Hepatocyte (in vitro differentiated cells): ENCODE measurements at places on chromosomes 2 and 18. TPM values are rescaled to one million over a fixed set of nuclear protein-coding genes. Genes with fewer than 3 reads are reported as not detected.
A peak's percentile ranks its signal among the peaks of the same experiment; 100 is the strongest.

- no peaks in the 10 kb centered on the region for H3K27me3 ChIP-seq
- H3K36me3 ChIP-seq = no peaks in the 10 kb centered on the region
- H3K27ac ChIP-seq = no peak overlapping the region
- no peak overlapping the region for H3K4me3 ChIP-seq
- H3K4me1 ChIP-seq = peaks cover 7% of the 10 kb centered on the region
These were observed 464.9 kb downstream of the CDH2 start for GRCh38 chr18:27712066-27712465.

- H3K27me3 ChIP-seq = no peaks in the 10 kb centered on the region
- peak overlapping the region; percentile 74 for H3K27ac ChIP-seq
- H3K4me1 ChIP-seq = peaks cover 16% of the 10 kb centered on the region
- H3K36me3 ChIP-seq = no peaks in the 10 kb centered on the region
- peak; percentile 90 for DNase-seq
- no peak overlapping the region for H3K4me3 ChIP-seq
These were observed 590.8 kb upstream of the ID2 start for GRCh38 chr2:8090748-8091700.

GRCh38 chr18:43572163-43572562, 294.9 kb upstream of the SYT4 start:
- DNase-seq = no peak
- H3K36me3 ChIP-seq = no peaks in the 10 kb centered on the region
- no peaks in the 10 kb centered on the region for H3K27me3 ChIP-seq
- H3K4me3 ChIP-seq = no peak overlapping the region

DNA sequence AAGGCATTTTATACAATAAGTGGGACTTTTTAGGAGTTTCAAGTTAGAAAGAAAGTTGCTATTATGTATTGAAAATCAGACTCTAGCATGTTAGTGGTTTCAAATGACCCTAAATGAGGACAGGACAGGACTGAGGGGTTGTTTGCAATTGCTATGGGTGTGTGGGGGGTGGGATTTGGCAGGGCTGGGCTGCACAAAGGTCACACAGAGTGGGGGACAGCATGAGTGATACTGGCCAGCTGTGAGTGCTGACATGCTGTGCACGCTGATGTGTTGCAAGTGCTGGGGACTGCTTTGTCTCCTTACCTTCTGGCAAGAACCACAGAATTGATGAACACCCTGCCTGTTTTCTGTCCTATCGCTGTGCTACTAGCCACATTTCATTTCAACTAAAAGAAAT, 29.8 kb downstream of the RNMT start:
- H3K27ac ChIP-seq = no peak overlapping the region
- peaks cover 3% of the 10 kb centered on the region for H3K36me3 ChIP-seq
- no peaks in the 10 kb centered on the region for H3K4me1 ChIP-seq

C2orf81 gene
- total RNA-seq = 0.32 and 0.37 TPM in 2 replicates

SLC66A2 gene
- 23.4 and 31.1 TPM in 2 replicates for total RNA-seq

DNA sequence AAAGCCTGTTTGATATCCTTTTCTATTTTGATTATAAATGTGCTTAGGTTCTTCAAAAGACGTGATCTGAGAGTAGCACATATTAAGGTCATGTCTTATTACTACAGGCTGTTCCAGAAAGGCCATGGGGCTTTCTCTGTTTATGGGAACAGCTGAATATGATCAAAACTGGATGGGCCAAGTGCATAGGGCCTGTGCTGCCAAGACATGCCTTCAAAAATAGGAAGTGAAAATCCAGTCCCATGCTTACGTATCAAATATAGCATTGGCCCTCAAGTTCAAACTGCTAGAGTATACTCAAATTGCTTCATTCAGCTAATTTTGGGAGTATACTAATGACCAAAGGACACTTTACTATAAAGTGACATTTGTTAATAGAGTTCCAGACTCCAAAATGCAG, 24.1 kb downstream of the SLC25A52 start:
- no peaks in the 10 kb centered on the region for H3K36me3 ChIP-seq
- no peaks in the 10 kb centered on the region for H3K4me1 ChIP-seq
- no peaks in the 10 kb centered on the region for H3K27me3 ChIP-seq

DNA sequence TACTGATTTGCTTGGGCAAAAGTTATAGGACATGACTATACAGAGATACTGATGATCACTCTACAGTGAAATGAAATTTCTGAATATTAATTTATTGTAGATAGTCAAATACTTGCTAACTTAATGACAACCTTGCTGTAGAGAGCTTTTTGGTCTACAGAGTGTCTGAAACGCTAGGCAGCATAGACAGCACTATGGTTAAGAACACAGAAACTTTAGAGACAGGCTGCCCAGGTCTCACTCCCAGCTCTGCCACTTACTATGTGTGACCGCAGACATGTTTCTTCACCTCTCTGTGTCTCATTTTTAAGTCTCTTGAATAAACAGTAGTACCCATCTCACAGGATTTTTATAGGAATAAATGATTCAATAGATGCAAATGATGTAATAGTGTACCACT, 247.0 kb downstream of the TCF4 start:
- no peak overlapping the region for H3K4me3 ChIP-seq
- peaks cover 6% of the 10 kb centered on the region for H3K4me1 ChIP-seq
- no peak for DNase-seq
- H3K36me3 ChIP-seq = no peaks in the 10 kb centered on the region
- H3K27me3 ChIP-seq = no peaks in the 10 kb centered on the region

GRCh38 chr2:5690718-5691220, 1.4 kb upstream of the SOX11 start:
- peak overlapping the region; percentile 97 for H3K27ac ChIP-seq
- no peaks in the 10 kb centered on the region for H3K4me1 ChIP-seq
- no peak for DNase-seq
- peaks cover 9% of the 10 kb centered on the region for H3K27me3 ChIP-seq
- H3K4me3 ChIP-seq = peak overlapping the region; percentile 69

LOXL3 gene
- 13.3 and 13.6 TPM in 2 replicates for total RNA-seq

CIDEA gene
- not detected in 2 replicates for total RNA-seq

OTX1 gene
- 0.07 TPM in 1 of 2 replicates, not detected in the other for total RNA-seq
